ENCODE measurements at places on chromosomes 5 and 9.

GRCh38 chr5:171693412-171693811 lies 92.2 kb upstream of the SMIM23 start:
- DNase-seq = no peak

- no peak for DNase-seq
Measured at GRCh38 chr9:116868201-116868600, 181.1 kb downstream of the TRIM32 start.

DNA sequence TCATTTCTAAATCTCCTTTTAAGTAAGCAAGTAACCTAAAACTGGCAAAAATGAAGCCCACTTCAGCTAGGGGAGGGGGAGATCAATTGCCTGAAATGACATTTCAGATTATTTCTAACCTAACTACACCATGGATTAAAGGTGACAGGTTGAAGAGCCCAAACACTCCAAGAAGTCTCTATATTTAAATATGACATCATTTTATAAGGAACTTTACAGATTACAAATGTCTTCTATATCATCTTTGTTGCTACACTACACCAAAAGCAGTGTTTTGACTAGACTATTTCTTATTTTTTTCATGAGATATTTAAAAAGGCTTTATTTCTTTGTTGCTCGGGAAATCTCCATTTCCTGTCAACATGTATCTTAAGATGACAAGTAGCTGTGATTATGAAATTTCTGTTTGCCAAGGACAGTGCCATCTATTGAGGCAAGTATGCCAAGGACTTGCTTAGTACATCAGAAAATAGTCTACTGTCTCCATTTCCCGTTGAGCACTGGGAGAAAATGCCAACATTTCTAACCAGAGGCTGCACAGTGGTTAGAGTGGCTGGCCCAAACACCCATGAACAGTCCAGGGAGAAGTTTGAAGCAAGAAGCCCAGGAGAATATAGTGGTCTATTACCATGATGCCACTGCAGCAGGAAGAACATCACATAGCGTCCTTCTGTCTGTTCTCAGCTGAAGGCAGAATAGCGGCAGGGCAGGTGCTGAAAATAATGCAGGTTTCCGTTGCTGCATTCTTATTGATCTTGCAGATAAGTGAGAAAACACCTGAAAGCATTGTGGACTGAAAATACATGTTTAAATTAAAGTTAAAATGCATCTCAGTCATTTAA lies 93.4 kb upstream of the ITGA2 start:
- no peak for DNase-seq

- DNase-seq = peak; percentile 42
Measured at GRCh38 chr5:32210151-32210550, 36.0 kb upstream of the GOLPH3 start.

GRCh38 chr9:113594484-113595299 lies 131.2 kb downstream of the RGS3 start:
- DNase-seq = no peak

- DNase-seq = peak; percentile 16
Measured at GRCh38 chr9:133163504-133164172, at the start of gene GBGT1. TSS of gene GBGT1 (minus strand) at chr9:133163914. CDS start at chr9:133162412, 1,502 bp downstream.

DNA sequence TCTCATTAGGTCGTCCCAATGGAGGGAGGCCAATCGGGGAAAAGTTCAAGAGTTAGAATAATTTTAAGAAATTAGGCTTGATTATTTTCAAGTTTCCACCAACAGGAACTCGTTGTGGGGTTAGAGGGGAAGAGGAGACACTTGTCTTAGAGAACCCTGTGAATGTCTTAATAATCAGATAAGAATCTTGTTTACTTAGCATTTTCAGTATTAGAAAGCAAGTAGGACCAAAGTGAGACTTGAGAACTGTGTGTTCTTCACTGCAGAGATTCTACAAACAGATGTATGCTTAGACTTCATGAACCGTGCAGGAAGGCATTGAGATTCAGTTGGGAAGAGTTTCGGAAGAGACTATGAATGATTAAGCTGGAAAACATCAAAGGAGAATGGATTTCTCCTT lies 69.0 kb upstream of the HMHB1 start:
- DNase-seq = no peak

- DNase-seq = no peak
Measured at GRCh38 chr5:136035837-136036236, 7.0 kb downstream of the TGFBI start.

DNA sequence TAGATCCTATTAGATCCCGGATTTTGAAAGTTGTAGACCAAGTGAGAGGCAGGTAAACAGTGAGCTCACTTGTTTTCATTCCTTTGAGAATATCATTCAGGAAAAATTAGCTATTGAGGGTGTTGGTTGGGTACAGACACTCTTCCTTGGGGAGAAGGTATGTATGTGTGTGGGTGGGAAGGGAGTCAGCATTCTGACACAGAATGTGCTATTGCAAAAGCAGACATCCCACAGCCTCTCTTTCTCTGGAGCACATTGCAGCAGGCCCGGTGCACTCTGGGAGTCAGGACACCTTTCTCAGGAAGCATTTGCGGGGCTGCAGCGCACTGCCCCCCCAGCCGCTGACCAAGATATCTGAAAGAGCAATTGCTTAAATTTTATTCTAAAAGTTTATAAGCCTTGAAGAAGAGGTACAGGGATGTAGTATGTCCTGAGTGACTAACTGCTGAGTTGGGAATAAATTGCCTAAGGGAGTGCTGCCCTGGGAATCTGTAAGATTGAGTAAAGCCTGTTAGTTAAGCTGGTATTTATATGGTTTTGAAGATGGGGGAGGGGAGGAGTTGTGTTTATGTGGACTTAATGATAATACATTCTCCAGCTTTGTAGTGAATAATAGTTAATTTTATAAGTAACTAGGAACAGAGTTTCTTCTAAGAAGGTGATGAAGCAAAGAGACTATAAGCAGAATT lies 5.2 kb downstream of the TNFAIP8 start:
- DNase-seq = no peak

DNA sequence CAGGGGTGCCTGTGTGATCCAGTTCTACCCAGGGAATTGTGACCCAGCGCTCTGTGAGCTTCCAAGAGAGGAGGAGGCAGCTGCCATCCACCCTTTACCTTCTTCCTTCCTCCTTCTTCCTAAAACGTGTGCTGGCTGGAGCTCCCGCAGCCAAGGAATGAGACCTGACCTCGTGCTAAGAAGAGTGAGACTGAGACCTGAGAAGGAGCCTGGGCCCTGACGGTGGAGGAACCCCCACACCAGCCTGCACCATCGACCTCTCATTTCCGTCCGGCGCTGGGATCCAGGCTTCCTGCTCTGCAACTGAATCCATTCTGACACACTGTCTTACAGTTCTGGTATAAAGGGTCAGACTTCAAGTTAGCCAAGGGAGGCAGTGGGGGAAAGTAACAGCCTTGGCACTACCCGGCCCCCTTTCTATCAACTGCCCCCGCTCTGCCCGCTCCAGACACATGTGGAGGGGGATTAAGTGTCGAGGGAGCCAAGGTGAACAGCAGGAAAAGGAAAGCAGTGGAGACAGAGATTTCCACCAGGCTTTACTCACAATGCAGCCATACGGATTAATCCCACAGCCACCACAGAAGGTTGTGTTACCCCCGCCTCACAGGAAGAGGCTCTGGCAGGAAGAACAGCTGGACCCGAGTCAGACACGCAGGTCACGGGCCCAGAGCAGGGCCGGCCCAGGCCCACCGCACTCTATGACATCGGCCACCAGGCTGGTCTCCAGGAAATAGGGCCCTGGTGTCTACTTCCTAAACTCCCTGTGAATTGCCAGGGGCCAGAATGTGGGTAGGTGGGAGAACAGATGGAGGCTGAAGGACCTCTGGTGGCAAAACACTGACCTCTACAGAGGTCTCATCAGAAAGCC lies 15.8 kb downstream of the MGAT1 start:
- no peak for DNase-seq

DNA sequence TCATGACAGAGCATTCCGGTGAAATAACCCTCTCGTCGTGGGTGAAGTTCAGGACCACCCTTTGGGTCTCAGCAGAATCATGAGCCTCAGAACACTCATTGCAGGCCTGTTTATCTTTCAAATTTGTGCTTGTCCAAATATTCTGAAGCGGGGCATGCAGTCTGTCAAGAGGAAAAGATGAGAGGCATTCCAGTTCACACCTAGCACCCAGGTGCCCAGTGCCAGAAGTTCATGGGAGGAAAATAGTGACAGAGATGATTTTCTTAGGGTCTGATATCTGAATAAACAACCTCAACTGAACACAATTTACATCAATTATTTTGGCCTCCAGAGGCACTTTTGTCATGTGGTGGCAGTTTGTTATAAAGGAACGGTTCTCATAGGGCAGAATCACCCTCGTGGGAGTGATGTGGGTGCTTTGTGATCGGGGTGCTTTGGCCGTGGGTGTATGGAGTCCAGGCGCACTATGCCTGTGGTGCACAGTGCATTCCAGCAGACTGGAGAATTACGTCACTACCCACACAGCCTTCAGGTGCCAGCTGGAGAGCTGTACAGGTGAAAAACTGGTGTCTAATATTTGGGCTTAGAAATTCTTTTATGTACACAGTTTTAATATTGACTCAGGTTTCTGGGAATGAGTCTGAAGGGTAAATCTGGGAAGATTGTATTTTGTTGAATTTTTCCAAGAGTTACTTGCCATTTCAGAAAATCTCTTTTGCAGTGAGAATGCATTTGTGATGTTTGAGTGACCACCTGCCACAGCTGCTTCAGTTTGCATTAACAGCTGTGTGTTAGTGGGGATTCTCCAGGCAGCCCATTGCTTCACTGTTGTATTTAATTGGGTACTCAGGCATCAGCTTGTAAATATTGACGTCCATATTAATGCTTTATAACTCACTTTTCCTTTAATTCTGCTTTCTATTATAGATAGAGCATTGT lies 289.3 kb downstream of the FANCC start:
- peak; percentile 58 for DNase-seq

DNA sequence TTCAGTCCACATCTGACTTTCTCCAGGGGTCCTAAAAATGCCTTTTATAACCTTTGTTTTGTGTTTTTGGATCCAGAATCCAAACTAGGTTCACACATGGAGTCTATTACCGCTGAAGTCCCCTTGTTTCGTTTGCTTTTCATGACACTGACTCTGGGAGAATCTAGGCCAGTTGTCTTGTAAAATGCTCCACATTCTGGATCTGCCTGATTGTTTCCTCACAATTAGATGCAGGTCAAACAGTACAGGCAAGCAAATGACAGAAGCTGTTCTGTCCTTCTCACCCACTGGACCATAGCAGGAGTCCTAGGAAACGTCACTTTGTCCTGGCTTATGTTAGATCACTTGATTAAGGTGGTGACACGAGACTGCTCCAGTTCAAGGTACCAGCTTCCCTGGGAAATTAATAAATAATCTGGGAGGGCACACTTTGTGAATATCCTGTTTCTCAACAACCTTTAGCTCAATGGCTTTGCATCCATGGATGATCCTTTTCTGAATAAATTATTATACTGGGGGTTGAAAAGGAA lies 34.1 kb downstream of the FABP6 start:
- DNase-seq = no peak

DNA sequence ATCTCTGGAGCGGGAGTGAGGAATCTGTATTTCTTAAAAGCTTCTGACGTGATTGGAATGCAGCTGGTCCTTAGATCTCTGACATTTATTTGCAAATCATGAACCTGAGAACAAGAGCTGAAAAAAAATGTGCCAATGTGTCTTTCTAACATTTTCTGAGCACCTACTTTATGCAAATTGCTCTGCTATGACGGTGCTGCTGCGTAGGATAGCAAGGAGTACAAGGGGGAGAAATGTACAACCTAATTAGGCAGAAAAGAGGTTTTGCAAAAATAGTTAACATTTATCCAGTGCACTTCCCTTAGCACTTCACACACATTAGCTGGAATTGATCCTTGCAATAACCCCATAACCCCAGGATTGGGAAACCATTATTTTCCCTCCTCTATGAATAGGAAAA lies 357.5 kb downstream of the TLE4 start:
- no peak for DNase-seq

GRCh38 chr9:137383081-137383783 lies 39.7 kb downstream of the EXD3 start:
- peak; percentile 92 for DNase-seq

- DNase-seq = no peak
Measured at GRCh38 chr9:134440636-134441226, 114.5 kb downstream of the RXRA start.

DNA sequence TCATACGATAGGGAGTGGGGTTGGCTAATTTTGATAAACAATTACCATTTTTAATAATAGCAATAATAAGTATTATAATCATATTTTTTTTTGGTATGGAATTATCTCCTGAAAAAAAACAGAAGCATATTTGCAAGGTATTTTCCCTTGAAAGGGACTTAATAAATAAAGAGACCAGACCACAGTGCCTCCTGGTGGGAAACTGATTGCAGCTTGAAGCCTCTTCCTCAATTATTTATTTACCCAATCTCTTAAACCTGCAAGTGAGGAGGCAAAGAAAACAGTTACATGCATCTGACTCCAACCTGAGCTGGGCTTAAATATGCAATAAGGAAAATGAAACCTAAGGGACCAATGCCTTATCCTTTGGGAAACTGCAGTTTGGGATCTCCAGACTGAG lies 388.1 kb upstream of the ACO1 start:
- peak; percentile 30 for DNase-seq

DNA sequence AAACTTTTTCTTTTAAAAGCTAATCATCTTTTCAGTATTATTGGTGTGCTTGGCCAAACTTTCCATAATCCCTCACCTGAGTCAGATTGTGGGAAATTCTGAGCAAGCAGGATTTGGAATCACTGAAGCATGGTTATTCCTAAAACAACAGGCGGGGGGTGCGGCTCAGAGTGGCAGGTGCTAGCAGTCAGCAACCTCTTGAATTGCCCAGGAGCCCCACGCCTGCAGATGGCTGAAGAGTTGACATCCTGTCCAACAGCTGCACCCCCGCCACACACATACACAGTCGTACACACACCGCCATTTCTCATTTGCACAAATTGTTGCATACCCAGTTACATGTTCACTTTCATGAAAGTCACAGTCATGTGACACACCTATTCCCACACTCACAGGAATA lies 96.6 kb downstream of the LHX2 start:
- DNase-seq = peak; percentile 69

DNA sequence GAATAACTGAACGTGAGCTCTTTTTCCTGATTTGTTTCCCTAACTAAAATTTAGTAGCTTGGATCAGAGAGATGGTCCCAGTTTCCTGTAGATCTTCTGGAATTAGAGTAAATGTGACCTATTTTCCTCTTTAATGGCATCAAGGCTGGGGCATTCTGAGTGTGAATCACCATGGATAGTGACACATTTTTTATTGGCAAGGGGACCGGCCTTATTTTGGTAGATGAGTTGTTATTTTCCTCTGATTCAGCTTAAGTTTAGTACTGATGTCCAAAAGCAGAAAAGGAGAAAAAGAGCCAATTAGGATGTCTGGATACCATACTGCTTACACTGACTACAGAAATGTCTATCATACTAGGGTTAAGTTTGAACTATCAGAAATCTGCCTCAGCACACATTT lies 68.1 kb downstream of the RNF38 start:
- DNase-seq = no peak
